ENCODE measurements at places on chromosomes 7 and 10. TPM values are rescaled to one million over a fixed set of nuclear protein-coding genes. Genes with fewer than 3 reads are reported as not detected.
A peak's percentile ranks its signal among the peaks of the same experiment; 100 is the strongest.

Gene TMEM270
- total RNA-seq: not detected

DNA sequence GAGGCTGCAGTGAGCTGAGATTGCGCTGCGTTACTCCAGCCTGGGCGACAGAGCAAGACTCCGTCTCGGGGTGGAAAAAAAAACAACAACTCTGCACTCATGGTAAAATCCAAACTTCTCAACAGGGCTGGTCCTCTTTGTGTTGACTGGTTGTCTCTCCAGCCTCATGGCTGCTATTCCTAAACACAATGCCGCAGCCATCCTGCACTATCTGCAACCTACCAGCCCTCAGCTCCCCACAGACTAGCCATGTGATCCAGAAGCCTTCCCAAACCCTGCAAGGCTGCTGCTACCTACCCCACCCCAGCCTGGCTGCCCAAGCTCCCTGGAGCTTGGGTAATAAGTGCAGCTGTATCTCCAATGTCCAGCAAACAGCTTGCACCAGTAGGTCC is 11.7 kb downstream of the ZYX start:
- H3K4me1 ChIP-seq: peaks cover 29% of the 10 kb centered on the region
- no peak overlapping the region for H3K4me3 ChIP-seq
- H3K27ac ChIP-seq: peak overlapping the region; percentile 100
- no peak for DNase-seq
- no peaks in the 10 kb centered on the region for H3K27me3 ChIP-seq

- H3K36me3 ChIP-seq: no peaks in the 10 kb centered on the region
- peaks cover 21% of the 10 kb centered on the region for H3K4me1 ChIP-seq
- no peak overlapping the region for H3K4me3 ChIP-seq
These were observed 4.3 kb downstream of the PFKP start for GRCh38 chr10:3071405-3072198.

DNA sequence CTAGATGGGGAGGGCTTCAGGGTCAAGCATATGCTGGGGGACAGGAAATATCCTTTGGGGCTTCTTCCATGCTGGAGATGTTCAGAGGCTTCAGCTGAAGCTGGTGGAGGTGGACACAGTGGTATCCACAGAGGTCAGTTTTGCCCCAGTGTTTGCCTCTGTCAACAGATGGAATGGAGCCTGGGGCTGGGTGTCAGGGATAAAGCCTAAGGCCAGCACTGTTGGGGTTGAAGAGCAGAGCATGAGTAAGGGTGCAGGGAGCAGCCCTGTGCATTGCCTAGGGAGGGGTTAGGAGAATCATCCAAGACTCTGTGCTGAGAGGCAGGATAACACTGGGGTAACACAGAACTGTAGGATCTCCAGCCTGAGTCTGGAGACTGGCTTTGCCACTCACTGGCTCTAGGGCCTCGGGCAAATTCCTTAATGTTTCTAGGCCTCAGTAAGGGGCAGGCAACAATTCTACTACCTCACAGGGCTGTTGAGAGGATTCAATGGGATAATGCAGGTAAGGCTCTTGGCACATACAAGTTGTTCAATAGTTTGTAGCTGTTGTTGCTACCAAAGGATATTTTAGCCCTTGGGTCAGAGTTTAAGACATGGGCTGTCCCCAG is 21.8 kb upstream of the MYL7 start:
- no peak for DNase-seq
- H3K4me3 ChIP-seq: no peak overlapping the region
- H3K27me3 ChIP-seq: no peaks in the 10 kb centered on the region
- H3K27ac ChIP-seq: no peak overlapping the region
- no peaks in the 10 kb centered on the region for H3K36me3 ChIP-seq
- no peaks in the 10 kb centered on the region for H3K4me1 ChIP-seq

Gene MOGAT3
- total RNA-seq: not detected

DNA sequence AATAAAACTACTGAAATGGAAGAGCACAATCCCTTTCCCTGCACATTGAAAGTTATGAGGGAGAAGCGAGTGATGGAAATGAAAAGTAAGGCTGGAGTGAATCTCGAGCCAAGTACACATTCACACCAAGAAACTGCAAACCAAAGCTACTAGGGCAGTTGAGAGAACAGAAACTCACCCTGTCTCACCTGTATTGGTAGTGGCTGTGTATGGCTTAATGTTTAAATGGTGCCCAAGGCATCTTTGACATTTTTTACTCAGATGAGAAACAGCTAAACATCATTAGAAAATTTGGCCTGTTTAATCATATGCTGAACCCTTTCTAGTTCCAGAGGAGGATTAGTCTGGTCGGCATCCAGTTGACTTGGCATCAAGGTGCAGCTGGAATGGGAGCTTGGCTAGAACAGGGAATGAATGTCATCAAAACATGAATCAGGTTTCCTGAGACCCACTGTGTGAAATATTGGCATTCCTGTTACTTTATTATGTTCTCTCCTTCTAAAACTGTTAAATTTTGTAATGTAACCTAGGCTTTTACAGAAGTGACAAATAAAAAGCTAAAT is 840.8 kb downstream of the GRM8 start:
- H3K27me3 ChIP-seq: no peaks in the 10 kb centered on the region
- H3K27ac ChIP-seq: no peak overlapping the region
- no peaks in the 10 kb centered on the region for H3K4me1 ChIP-seq
- no peaks in the 10 kb centered on the region for H3K36me3 ChIP-seq
- DNase-seq: no peak
- no peak overlapping the region for H3K4me3 ChIP-seq

Gene FAM180A
- 5.0 TPM for total RNA-seq

Gene HOXA6
- 0.26 TPM for total RNA-seq

- no peak overlapping the region for H3K4me3 ChIP-seq
- DNase-seq: no peak
- peaks cover 4% of the 10 kb centered on the region for H3K4me1 ChIP-seq
- H3K27ac ChIP-seq: peak overlapping the region; percentile 42
- H3K27me3 ChIP-seq: no peaks in the 10 kb centered on the region
- H3K36me3 ChIP-seq: no peaks in the 10 kb centered on the region
These were observed 10.7 kb upstream of the FAM13C start for GRCh38 chr10:59373071-59373470.

- DNase-seq: no peak
- H3K4me3 ChIP-seq: no peak overlapping the region
- no peak overlapping the region for H3K27ac ChIP-seq
- H3K4me1 ChIP-seq: no peaks in the 10 kb centered on the region
These were observed 846 bp downstream of the MRLN start for GRCh38 chr10:59752278-59752940.

Gene GNAT3
- not detected for total RNA-seq

- no peak overlapping the region for H3K4me3 ChIP-seq
- H3K36me3 ChIP-seq: no peaks in the 10 kb centered on the region
- no peak for DNase-seq
- H3K4me1 ChIP-seq: no peaks in the 10 kb centered on the region
- H3K27ac ChIP-seq: no peak overlapping the region
These were observed 491.6 kb upstream of the GALNT17 start for GRCh38 chr7:70640266-70640833.

Gene DNAJB6
- 193 TPM for total RNA-seq

- no peak overlapping the region for H3K4me3 ChIP-seq
- no peaks in the 10 kb centered on the region for H3K4me1 ChIP-seq
- H3K27me3 ChIP-seq: no peaks in the 10 kb centered on the region
- no peak for DNase-seq
These were observed 83.6 kb upstream of the TMEM72 start for GRCh38 chr10:44827431-44828006.

GRCh38 chr10:78333362-78334143 is 299.9 kb downstream of the RPS24 start:
- H3K27ac ChIP-seq: no peak overlapping the region
- no peak for DNase-seq
- H3K4me1 ChIP-seq: peaks cover 28% of the 10 kb centered on the region
- H3K27me3 ChIP-seq: no peaks in the 10 kb centered on the region
- no peak overlapping the region for H3K4me3 ChIP-seq

DNA sequence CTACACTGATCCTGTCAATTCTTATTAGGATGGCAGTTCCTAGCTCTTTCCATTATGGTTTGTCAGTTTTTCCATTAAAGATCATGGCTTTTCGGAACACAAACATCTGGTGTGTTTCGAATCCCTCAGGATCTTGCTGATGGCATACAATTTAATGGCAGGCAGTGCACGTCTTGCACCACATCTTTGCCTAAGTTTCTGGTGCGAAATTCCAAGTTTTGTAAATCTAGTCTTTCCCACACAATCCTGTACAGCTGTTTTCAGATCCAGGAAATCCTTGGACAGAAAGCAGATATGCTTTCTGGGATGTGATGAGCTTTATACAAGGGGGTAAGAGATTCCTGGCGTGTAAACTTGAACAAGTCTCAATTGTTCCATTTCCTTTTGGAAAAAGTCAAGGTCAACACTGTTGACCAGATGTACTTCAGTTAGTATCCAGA is 224.3 kb upstream of the PHYHIPL start:
- H3K36me3 ChIP-seq: no peaks in the 10 kb centered on the region
- no peaks in the 10 kb centered on the region for H3K4me1 ChIP-seq
- H3K27me3 ChIP-seq: no peaks in the 10 kb centered on the region
- H3K27ac ChIP-seq: peak overlapping the region; percentile 68

Gene AGBL3
- 3.6 TPM for total RNA-seq

- H3K4me1 ChIP-seq: no peaks in the 10 kb centered on the region
- H3K27me3 ChIP-seq: no peaks in the 10 kb centered on the region
- no peak overlapping the region for H3K4me3 ChIP-seq
- no peaks in the 10 kb centered on the region for H3K36me3 ChIP-seq
- DNase-seq: no peak
- no peak overlapping the region for H3K27ac ChIP-seq
These were observed 157.4 kb downstream of the EVX1 start for GRCh38 chr7:27399791-27400567.

DNA sequence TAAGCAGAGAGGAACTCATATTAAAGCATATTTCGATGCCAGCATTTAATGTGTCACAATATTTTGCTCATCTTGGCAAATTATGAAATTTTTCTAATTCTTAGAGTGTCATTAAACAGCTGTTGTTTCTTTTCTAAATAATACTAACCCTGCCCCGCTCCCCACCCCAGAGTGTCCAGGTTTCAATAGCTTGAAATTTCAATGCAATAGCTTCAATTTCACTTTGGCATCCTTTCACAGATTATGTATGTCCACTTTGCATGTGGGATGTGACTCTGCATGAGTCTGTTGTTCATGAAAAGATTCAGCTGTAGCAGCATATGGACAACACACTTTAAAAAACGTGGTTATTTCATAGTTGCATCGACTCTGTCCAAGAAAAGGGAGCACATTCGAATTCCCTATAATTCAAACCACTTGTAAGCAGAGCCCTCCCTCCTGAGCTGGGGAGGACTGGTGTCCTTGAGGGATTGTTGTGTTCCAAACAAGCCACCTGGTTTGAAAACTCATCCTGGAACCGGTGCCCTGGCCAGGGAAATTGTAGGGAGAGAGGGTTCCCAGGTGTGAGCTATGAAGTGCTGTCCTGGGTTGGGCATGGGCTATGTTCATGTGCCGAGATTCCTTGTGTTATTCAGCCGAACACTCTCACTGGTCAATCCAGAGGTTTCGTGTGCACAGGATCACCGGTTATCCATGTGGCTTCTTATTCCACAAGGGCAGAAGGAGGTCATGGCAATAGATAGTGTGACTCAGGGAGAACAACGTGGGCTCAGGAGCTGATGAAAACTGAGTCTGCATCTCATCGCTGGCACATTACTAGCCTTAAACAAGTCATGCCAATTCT is 64.6 kb upstream of the CREB5 start:
- no peak overlapping the region for H3K4me3 ChIP-seq
- peak overlapping the region; percentile 70 for H3K27ac ChIP-seq
- H3K27me3 ChIP-seq: no peaks in the 10 kb centered on the region
- H3K36me3 ChIP-seq: no peaks in the 10 kb centered on the region
- H3K4me1 ChIP-seq: peaks cover 4% of the 10 kb centered on the region

GRCh38 chr7:81776161-81776560 is 6.3 kb upstream of the HGF start:
- no peak for DNase-seq
- no peak overlapping the region for H3K27ac ChIP-seq
- peaks cover 3% of the 10 kb centered on the region for H3K4me1 ChIP-seq
- no peaks in the 10 kb centered on the region for H3K36me3 ChIP-seq
- no peaks in the 10 kb centered on the region for H3K27me3 ChIP-seq

- H3K4me1 ChIP-seq: no peaks in the 10 kb centered on the region
- H3K27me3 ChIP-seq: no peaks in the 10 kb centered on the region
- DNase-seq: no peak
- H3K4me3 ChIP-seq: no peak overlapping the region
- H3K36me3 ChIP-seq: no peaks in the 10 kb centered on the region
These were observed 6.4 kb upstream of the PRTFDC1 start for GRCh38 chr10:24958721-24959381.

DNA sequence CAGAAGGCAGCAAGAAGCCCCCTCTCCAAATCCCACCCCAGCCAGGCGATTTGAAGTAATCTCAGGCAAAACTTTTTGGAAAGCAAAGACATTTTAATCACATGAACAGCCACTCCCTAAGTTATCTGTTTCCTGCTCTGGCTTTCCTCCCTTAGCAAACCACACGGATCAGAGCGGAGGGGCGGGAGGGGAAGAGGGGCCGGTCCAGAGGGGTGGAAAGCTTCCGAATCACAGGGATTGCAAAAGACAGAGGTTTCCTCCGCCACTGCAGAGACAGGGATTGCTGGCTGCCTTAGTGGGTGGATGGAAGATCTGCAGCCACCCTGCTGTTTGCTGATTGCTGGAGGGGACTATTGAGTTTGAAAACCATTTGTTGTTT is 41.2 kb downstream of the ZCCHC24 start:
- no peak overlapping the region for H3K4me3 ChIP-seq
- no peak for DNase-seq
- H3K36me3 ChIP-seq: no peaks in the 10 kb centered on the region
- no peaks in the 10 kb centered on the region for H3K27me3 ChIP-seq
- no peak overlapping the region for H3K27ac ChIP-seq
- H3K4me1 ChIP-seq: peaks cover 99% of the 10 kb centered on the region

Gene CTAGE6
- total RNA-seq: not detected

DNA sequence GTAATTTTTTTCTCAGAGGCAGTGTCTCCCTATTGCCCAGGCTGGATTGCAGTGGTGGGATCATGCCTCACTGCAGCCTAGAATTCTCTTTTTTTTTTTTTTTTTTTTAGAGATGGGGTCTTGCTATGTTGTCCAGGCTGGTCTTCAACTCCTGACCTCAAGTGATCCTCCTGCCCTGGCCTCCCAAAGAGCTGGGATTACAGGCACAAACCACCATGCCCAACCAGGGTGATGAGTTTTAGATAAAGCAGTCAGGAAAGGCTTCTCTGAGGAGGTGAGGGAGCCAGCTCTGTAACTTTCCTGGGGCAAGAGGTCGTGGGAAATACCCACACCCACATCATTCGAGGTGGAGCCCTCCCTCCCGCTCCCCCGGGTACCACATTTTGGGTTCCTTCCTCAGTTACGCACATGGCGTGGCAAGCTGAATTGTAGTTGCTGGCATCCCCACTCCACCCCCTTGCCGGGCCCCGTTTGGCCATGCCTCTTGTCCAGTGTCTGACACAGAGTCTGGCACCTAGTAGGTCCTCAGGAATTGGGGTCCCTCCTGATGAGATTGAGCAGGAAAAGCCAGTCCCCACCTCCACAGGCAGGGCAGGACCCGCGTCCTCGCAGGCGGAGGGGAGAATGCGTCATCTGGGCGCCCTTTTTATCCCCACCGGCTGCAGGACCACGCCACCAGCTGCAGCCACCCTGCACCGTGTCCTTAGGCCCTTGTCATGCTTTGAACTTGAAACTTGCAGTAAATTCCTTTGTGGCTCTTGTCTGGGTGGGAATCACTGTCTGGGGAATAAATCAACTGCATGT is 43.4 kb downstream of the CLIP2 start:
- no peaks in the 10 kb centered on the region for H3K4me1 ChIP-seq
- H3K27ac ChIP-seq: no peak overlapping the region
- DNase-seq: no peak
- H3K36me3 ChIP-seq: peaks cover 8% of the 10 kb centered on the region

- no peaks in the 10 kb centered on the region for H3K27me3 ChIP-seq
- no peak overlapping the region for H3K4me3 ChIP-seq
- H3K4me1 ChIP-seq: peaks cover 6% of the 10 kb centered on the region
- peaks cover 26% of the 10 kb centered on the region for H3K36me3 ChIP-seq
These were observed 44.3 kb downstream of the PRKAG2 start for GRCh38 chr7:151832656-151833055.

Gene NPC1L1
- total RNA-seq: 0.19 TPM
